ENCODE measurements at places on chromosomes 1 and 21. TPM values are rescaled to one million over a fixed set of nuclear protein-coding genes. Genes with fewer than 3 reads are reported as not detected.

The OR10J1 gene
- total RNA-seq, result not detected

The FGR gene
- 28.8 TPM for total RNA-seq

The MIXL1 gene
- 0.93 TPM for total RNA-seq

The SERTAD4 gene
- total RNA-seq, result not detected

The IFI44 gene
- total RNA-seq, result 10.4 TPM

The CYP2J2 gene
- total RNA-seq, result 0.54 TPM

The C1orf167 gene
- total RNA-seq, result not detected

The FAM3B gene
- not detected for total RNA-seq

The PALMD gene
- total RNA-seq, result not detected

The RBM11 gene
- 1.6 TPM for total RNA-seq

The SLC35F3 gene
- not detected for total RNA-seq

The MYBPH gene
- total RNA-seq, result not detected

The AJAP1 gene
- not detected for total RNA-seq

The C1QA gene
- not detected for total RNA-seq

The GPR52 gene
- total RNA-seq, result 7.7 TPM

The BGLAP gene
- total RNA-seq, result 2.7 TPM

The LYPD8 gene
- not detected for total RNA-seq

The OR2T29 gene
- total RNA-seq, result 2.1 TPM

The VAV3 gene
- total RNA-seq, result 29.1 TPM

The DNALI1 gene
- not detected for total RNA-seq

The USP25 gene
- 37.2 TPM for total RNA-seq

The GBP5 gene
- 22.8 TPM for total RNA-seq

The TPTE gene
- total RNA-seq, result not detected

The RIPPLY3 gene
- total RNA-seq, result not detected

The SZRD1 gene
- total RNA-seq, result 184 TPM

The FCMR gene
- total RNA-seq, result 146 TPM

The RORC gene
- not detected for total RNA-seq

The FALEC gene
- 1.1 TPM for total RNA-seq

The TNFSF18 gene
- total RNA-seq, result not detected

The LRRN2 gene
- total RNA-seq, result not detected

The TMPRSS2 gene
- total RNA-seq, result not detected

The IFI44L gene
- total RNA-seq, result 5.0 TPM

The SPRR1B gene
- total RNA-seq, result not detected

The CD1E gene
- total RNA-seq, result not detected

The OR14C36 gene
- not detected for total RNA-seq

The APOBEC4 gene
- not detected for total RNA-seq

The CSDE1 gene
- total RNA-seq, result 424 TPM

The CYP4Z1 gene
- not detected for total RNA-seq

The MCOLN3 gene
- 0.16 TPM for total RNA-seq

The WNT9A gene
- total RNA-seq, result not detected

The C8A gene
- total RNA-seq, result not detected

The PDZK1 gene
- 0.13 TPM for total RNA-seq

The OR10Z1 gene
- total RNA-seq, result not detected

Measured in activated B cell treated with CpG ODN at 0.5 μM for 24 hours (primary cell).